ENCODE measurements at places on chromosomes 4 and X.
A peak's percentile ranks its signal among the peaks of the same experiment; 100 is the strongest.

DNA sequence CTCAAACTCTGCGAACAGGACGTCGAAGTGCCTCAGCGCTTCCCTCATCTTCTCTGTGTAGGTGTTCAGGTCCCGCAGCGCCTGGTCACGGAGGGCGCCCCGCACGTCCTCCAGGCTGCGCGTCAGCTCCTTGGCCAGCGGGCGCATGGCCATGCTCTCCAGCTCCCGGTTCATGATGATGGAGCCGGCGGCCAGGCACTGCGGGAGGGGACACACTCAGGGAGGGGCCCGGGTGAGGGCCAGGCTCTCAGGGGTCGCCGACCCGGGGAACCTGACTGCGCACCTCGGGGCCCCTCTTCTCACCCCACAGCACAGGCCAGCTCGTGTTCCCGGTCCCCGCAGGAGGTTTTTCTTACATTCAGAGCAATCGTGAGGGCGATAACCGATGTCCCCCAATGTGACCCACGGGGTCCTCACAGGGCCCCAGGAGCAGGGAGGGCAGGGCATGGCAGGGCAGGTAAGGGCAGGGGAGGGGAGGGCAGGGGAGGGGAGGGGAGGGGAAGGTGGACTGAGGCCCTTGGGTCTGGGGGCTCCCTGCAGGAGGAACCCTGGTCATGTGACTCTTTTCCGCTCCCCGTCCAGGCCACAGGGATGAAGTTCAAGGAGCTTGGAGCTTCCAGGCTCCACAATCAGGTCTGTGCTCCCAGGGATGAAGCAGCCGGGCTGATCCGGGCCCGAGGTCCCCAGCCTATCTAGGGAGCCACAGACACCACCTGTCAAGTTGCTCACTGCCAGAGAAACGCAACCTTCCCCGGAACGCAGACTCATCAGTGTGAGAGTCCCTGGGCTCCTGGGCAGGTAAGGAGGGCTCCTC, 77.8 kb upstream of the MXD4 start:
- DNase-seq = no peak

GRCh38 chrX:47958761-47959342, 44.9 kb downstream of the ZNF182 start:
- DNase-seq = no peak

- no peak for DNase-seq
Measured at GRCh38 chr4:94372991-94373390, 30.4 kb upstream of the HPGDS start.

- DNase-seq = no peak
Measured at GRCh38 chrX:12421918-12422317, 283.6 kb downstream of the FRMPD4 start.

DNA sequence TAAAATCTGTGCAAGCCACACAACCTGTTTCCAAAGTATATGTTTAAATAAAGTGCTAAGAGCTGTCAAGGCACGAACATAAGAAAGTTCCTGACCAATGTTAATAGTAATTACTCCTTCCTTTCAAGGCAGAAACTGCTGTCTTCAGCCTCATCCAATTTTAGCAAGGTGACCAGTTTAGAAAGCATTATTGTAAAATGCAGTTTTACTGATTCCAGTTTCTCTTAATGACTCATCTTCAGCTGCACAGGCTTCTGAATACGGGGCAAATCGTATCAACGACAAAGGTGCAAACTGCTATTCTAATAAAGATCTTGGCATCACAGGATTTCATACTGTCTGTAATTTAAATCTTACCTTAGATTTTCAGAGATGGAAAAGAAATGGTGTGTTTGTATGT, 87.5 kb downstream of the PPP3CA start:
- no peak for DNase-seq

DNA sequence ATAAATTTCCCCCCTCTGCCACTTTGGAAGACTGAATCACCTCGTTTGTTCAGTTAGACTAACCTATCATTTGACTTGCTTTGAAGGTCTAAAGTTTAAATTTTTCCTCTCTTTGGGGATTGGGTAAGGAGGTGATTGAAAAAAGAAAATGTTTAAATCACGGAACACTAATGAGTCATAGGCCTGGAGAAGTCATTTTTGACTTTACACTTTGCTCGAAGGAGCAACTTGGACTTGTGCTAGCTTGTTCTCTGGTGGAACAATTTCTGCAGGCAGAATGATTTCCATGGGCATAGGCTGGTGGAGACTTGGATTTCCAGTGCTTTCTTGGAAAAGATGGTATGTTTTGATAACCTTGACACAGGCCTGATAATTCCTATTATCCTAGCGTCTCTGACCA, 10.5 kb upstream of the GLUD2 start:
- no peak for DNase-seq

GRCh38 chr4:3263053-3263875, 14.3 kb downstream of the MSANTD1 start:
- no peak for DNase-seq

DNA sequence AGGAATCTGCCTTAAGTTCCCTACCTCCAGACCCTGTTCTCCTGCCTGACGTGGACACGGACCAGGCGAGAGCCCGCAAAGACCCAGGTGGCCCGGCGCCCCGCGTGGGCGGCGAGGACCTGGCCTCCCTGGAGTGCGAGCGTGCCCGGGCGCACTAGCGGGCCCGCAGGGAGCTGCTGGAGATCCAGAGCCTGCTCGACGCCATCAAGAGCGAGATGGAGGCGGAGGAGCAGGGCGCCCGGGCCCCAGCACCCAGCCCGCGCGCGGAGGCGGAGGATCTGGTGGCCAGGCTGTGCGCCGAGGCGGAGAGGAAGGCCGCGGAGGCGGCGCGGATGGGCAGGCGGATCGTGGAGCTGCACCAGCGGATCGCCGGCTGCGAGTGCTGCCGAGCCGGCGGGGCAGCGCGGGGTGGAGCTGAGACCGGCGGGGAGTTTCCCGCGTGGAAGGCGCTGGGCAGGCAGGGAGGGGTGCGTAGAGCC, 18.2 kb downstream of the MRFAP1 start:
- DNase-seq = peak; percentile 57

DNA sequence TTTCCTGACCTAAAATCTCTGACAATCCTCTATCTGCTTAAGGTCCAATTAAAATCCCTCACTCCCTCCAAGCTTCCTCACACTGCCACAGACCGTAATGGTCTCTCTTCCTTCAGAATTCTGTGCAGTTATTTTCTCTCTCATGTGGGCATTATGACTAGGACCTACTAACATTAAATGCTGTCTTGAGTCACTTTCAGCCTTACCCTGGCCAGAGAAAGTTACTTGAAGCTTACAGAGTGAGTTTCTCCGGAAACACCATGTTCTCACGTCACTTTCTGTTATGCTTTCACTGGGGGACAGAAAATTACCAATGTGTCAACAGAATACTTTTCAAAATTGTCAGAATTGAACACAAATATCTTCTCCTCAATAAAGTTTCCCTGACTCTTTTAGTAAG, 271.8 kb downstream of the INPP4B start:
- no peak for DNase-seq

DNA sequence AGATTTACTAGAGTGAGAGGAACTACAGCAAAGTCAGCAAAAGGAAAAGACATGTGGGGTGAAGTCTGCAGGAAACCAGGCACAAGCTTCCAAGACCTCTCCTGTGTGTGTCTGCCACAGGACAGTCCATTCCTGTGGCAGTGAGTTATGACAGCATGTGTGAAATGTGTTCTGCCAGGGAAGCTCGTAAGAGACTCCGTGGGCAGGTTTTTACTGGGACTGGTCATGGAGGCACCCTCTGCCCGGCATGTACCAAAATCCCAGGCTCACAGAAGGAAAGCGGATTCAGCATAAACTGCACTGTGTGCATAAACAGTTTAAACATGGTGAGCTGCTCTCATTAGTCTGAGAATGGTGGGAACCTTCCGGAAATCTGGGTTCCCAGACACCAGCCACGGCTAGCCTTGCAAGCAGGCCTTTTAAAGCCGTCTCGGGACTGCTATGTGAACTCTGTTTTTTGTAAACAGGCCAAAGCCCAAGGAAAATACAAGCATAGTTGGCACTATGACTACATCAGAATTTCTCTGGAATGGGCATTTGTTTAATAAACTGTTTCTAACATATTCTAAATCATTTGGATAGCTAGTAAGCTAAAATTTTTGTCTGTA, 288.5 kb downstream of the TENM3 start:
- no peak for DNase-seq

GRCh38 chr4:144647095-144647561, 1.2 kb downstream of the HHIP start:
- DNase-seq = no peak

DNA sequence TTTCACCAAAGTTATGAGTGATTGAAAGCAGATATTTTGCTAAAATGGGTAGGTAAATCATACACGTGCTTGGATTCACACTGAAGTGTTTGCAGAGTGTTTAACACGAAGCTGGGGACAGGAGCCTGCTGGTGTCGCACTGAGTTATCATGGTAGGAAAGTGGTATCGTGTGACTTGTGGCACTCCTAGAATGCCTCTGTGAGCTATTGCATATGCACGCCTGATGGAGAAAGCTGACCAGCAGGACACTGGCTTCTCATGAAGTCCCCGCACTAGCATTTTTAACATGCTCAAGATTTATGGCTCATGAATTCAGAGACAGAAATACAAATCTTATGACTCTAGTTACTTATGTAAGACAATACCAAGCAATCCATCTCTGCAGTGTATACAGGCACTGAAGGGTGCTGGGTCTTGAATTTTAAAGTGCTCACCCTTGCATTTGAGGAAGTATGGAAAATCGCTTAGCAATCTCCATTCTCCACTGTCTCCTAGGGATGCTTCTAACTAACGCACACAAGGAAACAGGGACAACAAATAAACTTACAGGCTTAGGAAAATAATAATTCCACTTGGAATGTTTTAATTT, 19.8 kb downstream of the VCX3B start:
- no peak for DNase-seq

DNA sequence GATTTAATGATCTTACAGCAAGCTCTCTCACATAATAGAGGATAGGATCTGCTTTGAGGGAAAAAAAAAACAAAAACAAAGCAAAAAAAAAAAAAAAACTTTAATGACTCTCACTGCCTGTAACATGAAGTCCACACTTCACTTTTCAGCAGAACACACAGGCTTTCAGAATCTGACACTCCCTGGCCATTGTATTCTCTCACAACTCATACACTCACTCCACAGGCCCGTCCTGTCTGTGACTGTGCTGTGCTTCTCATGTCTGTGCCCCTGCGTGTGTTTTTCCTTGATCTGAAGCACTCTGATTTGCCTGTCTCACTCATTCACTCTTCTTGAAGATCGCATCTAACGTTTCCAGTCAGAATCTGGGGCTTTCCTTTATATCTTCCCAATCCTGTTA, 460.8 kb downstream of the TMA16 start:
- no peak for DNase-seq

DNA sequence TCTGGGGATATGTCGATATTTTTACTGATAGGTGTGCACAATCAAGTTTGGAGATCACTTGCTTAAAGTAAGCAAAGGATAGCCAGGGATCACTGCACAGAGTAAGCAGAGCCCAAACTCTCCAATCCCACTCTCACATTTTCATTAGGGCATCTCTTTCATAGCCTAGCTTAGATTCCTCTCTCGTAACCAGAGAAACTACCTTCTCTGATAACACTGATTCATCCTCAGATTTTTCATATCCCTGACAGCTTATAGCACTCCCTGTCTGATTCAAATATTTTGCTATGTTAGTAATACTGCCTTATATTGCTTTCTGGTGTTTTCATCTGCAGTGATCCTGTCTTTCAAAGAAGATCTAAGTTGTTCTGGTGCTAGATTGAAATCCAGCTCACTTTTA, 123.7 kb downstream of the CBLL2 start:
- no peak for DNase-seq

- no peak for DNase-seq
Measured at GRCh38 chr4:189143263-189143952, 797.3 kb upstream of the FRG1 start.

GRCh38 chrX:111353793-111354192, 58.2 kb downstream of the DCX start:
- DNase-seq = no peak

GRCh38 chr4:110967936-110968335, 345.1 kb upstream of the PITX2 start:
- DNase-seq = no peak

DNA sequence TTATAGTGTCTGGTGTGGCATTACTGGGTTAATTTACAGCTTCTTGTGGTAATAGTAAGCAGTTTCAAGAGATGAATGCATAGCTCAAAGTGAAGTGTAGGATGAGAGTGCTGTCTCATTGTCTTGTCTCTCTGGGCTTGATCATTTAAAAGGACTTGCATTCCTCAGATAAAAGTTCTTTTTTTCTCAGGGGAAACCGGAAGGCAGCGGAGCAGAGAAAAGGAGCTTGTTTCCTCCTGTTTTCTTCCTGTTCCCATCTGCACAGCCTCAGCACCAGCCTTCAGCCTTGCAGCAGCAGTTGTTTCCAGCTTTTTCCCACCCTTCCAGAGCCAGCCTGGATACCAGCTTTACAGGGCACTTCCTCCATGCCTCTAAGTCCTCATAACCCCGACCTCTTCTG, 61.4 kb upstream of the LGI2 start:
- no peak for DNase-seq

GRCh38 chr4:82124365-82124764, 249.4 kb downstream of the HNRNPD start:
- no peak for DNase-seq

DNA sequence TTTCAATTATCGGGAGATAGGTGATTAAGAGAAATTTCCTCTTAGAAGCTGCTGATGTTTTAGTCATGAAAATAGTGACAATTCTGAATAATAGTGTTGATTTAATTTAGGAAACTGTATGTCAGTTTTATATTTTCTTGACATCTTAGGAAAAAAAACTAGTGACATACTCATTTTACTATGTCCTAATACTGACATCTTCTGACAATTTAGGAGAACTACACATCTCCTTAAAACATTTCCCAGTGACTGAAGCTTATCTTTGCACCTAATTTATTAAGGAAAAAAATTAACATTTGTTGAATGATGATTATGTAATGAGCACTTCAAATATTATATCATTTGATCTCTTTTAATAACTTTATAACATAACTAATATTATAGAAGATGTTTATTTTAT, 42.0 kb upstream of the RBMXL3 start:
- DNase-seq = no peak

DNA sequence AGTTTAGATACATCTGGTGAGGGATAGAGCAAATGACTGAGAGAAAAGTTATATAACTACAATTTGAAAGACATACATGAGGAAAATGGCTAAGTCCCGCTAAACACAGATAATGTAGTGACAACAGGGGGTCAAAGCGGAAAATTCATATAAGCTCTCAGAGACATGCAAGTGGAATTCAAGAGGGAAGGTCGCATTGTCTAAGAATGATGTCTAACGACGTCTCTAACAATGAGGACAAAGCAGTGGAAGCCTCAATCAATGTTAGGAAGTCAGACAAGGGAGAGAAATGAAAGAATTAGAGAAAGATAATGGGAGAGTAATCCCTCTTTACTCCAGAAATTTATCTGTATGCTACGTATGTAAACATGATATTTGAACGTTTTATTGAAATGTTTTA, 113.4 kb downstream of the ANTXR2 start:
- DNase-seq = no peak

DNA sequence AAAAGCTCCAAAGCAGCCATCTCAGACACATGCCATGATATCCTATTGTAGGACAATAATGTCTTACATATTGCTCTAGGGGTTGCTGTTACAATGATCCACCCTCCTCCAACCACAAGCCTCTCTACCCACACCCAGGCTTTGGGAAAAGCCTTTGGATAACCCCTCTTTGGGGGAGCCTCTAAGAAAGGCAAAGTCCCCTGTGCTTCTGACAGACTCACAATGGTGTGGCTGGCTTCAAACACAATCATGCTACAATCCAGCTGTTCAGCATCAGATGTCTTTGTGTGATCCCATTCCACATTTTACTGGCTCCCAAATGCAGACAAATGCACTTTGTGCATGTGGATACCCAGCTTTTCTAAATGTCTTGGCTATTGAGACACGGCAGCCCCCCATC, 65.9 kb upstream of the CAPN6 start:
- no peak for DNase-seq

Data from stimulated activated naive CD4-positive, alpha-beta T cell treated with Interleukin-2 at 50 U/mL for 16 hours (primary cell).